CD4-positive, alpha-beta T cell treated with Interleukin-10 for 1 hour (primary cell): ENCODE measurements at places on chromosomes 1 and 21.

DNA sequence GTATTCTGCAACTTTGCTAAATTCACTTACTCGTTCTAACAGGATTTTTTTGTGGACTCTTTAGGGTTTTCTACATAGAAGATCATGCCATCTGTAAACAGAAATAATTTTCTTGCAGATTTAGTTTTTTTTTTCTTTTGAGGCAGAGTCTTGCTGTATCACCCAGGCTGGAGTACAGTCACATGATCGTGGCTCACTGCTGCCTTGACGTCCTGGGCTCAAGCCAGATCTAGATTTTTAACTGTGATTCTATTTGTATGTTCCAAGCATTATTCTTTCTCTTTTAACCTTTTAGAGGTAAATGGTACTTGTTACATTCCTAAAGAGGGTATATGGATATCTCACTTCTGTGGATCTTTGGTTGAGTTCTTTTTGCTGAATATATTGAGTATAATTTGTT is 18.6 kb downstream of the FABP3 start:
- DNase-seq: no peak

GRCh38 chr1:30054126-30054525 is 669.3 kb downstream of the MATN1 start:
- DNase-seq: no peak

- DNase-seq: no peak
Measured at GRCh38 chr1:33167650-33168447, 14.0 kb downstream of the TRIM62 start.

GRCh38 chr1:36433102-36433501 is 17.1 kb downstream of the OSCP1 start:
- no peak for DNase-seq

DNA sequence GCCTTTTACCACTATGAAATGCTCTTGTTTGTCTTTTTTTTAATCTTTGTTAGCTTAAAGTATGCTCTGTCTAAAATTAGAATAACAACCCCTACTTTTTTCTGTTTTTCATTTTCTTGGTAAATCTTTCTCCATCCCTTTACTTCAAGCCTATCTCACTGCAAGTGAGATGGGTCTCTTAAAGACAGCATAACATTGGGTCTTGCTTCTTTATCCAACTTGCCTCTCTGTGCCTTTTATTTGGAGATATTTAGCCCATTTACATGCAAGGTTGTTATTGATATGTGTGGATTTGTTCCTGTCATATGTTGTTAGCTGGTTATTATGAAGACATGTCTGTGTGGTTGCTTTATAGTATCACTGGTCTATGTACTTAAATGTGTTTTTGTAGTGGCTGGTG is 41.3 kb upstream of the SSX2IP start:
- no peak for DNase-seq

DNA sequence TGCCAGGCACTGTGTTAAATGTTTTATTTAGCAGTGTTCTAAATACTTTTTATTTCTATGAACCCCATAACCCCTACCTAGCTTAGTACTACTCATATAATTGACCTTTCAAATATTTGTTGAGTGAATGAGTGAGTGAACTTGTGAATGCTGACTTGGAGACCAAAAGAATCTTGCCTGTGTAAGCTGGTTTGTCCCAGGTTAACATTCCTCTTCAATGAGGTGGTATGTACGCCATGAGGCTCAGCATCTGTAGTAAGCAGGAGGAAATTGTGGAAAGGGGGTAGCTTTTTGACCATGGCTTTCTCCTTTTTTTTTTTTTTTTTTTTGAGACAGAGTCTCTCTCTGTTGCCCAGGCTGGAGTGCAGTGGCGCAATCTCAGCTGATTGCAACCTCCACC is 14.6 kb downstream of the MED18 start:
- no peak for DNase-seq

- DNase-seq: no peak
Measured at GRCh38 chr1:37841652-37842051, 17.7 kb downstream of the MTF1 start.
